ENCODE measurements at places on chromosomes 2 and 18.
A peak's percentile ranks its signal among the peaks of the same experiment; 100 is the strongest.

DNA sequence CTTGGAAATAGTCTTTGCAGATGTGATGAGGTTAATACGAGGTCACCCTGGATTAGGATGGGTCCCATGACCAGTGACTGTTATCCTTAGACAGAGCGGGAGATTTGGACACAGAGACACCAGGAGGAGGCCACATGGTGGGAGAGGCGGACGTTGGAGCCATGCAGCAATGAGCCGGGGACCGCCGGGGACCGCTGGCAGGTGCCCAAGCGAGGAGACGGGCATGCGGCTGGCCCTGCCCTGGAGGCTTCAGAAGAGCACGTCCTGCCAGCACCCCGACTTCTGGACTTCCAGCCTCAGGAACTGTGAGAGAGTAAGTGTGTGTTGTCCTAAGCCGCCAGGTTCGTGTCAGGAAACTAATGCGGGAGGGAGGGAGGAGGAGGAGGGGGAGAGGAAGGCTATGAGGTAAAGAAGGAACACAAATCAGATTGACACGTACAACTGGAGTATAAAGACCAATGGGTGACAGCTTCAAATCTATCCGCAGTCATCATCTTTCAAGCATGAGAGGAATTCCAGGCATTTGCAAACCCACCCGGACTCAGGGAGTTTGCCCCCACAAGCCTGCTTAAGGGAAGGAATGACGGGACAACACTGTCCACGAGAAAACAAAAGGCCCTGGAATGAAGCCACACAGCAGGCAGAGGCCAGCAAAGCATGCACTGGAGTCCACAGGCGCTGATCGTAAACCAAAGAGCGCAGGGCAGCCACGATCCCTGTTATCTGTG lies 11.6 kb upstream of the BOK start:
- peak; percentile 69 for DNase-seq

DNA sequence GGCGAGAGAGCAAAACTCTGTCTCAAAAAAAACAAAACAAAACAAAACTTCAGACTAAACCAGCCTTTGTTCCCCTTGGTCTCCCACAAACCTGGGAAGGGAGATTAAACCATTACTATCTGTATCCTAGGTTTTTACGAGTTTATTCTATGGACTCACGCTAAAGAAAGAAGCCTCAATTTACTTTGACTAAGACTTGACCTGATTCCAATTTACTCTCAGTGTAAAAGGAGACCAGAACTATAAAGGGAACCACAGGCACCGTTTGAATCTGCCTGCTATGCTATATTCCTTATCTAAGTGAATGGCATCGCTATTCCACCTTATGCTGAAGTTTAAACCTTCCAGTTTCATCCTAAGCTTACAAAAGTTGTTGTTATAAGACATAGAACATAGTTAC lies 46.5 kb upstream of the MMADHC start:
- no peak for DNase-seq

GRCh38 chr2:216159646-216160045 lies 50.5 kb downstream of the XRCC5 start:
- no peak for DNase-seq

DNA sequence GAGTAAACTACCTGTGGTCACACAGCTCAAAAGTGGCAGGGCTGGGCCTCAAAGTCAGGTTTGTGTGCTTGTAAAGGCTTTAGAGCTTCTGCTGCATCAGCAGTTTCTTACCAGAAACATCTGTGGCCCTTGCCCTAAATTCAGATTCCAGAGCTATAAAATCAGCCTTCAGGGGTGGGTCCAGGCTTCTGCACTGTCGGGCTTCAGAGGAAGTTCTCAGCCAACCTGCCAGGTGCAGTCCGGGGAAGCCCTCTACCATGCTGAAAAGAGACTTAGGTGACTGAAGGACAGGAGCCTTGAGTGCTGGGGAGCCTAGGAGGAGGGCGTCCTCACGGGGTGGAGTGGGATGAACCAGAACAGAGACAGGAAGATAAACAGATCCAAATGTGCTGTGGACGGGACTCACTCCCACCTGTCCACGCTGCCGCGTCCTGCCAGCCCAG lies 69.9 kb upstream of the HS6ST1 start:
- DNase-seq, result peak; percentile 49

- DNase-seq, result no peak
Measured at GRCh38 chr2:124314084-124314483, 289.0 kb downstream of the CNTNAP5 start.

GRCh38 chr2:120393456-120393855 lies 47.5 kb downstream of the INHBB start:
- no peak for DNase-seq

DNA sequence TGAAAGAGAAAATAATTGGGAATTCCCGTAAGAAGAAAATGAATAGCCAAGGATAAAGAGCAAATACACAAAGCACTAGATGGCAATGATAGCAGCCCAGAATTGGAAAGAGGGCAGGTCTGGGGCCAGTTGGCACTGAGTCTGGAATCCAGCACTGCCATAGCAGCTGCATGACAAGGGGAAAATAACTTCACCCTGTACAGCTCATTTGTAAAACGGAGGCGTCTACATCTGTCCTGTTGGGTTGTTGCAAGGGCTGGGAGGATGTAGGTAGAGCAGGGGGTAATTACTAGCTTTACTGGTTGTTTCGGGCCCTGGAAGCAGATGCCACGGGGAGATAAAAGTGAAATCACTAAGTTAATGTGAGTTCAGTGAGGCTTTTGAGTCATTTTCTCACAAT lies 110.0 kb upstream of the RASGRP3 start:
- no peak for DNase-seq

GRCh38 chr18:10314066-10314465 lies 140.4 kb upstream of the APCDD1 start:
- DNase-seq, result no peak

- DNase-seq, result no peak
Measured at GRCh38 chr2:100666996-100667395, 104.2 kb downstream of the PDCL3 start.

DNA sequence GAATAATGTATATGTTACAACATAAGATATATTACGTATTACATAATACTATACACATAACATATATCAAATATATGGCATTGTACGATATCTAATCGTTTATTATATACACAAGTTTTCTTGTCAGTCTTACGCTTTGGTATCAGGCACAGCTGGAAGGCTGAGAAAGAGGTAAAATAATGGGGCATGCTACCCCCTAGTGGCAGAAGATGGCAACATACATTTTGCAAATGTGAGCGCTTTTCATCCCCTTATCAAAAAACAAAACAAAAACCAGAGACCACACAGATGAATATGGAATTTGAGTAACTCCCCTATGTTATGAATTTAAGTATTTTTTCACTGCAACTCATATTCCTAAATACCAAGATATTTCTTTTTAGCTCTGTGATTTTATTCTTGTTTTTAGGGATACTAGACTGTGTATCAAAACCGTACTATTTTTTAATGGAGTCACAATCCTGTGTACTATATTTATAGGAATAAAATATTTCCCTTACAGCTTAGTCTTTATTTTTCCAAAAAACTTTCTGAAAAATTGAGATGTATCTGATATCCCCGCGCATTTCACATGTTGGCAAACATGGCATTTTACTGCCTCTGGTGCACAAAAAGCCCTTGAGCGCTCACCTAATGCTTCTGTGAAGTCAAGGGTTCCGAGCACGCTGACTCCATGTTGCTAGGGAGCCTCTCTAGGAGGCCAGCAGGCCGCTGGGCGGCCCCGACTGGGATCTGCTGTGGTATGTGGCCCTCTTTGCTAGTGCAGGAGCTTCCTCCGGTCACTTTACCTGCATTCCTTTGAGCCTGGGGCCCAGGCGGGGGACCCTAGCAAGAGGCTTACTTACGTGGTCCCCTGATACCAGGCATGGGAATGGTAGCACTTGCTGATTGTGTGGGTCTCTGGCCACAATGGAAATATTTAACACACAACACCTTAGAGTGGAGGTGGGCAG lies 62.5 kb downstream of the SLC4A3 start:
- peak; percentile 79 for DNase-seq

DNA sequence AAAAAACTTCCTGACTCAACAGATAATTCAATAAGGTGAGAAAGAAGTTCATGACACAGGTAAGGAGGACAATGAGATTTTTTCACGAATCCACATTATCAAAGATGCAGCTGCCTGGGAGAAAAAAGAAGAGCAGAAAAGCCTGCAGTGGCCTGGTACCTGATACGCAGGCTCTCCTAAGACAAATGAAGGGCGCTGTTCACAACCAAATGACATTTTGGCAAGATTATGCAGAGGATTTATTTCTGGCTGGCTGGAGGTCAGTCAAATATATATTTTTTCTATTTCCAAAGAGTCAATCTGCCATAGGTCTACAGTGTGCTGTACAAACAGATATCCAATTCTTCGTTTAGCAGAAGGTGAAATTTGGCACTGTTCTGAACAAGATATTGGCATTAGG lies 257.3 kb downstream of the STK39 start:
- DNase-seq, result no peak

GRCh38 chr18:48663096-48663930 lies 124.5 kb downstream of the CTIF start:
- no peak for DNase-seq

GRCh38 chr18:42781298-42781815 lies 334.1 kb downstream of the RIT2 start:
- peak; percentile 48 for DNase-seq

DNA sequence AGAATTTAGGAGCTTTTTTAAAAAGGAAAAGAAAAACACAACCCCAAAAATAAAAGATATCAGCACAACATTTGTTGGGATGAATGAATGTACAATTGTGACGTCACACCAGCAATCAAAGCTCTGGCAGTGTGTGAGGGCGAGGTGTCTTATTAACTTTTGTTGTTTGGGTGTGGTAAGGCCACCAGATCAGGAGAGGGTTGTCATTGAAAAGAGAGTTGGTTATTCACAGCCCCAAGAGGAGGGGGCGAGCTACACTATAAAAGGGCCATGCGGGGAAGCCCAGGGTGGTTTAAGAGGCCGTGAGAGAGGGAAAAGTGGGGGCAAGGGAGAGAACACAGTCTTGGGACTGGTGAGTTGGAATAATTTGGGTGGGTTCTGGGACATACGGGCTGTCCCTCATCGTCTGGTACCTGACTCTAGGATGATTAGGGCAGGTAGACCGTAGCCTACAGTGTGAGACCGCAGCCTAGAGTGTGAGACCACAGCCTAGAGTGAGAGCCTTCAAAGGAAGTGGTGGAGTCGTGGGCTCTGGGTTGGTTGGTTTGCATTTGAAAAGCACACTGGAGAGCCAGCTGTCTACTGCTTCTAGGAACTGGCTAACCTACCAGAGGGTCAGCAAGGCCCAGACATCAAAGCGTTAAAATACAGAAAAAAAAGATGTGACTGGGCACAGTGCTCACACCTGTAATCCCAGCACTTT lies 128.4 kb downstream of the INO80D start:
- no peak for DNase-seq

DNA sequence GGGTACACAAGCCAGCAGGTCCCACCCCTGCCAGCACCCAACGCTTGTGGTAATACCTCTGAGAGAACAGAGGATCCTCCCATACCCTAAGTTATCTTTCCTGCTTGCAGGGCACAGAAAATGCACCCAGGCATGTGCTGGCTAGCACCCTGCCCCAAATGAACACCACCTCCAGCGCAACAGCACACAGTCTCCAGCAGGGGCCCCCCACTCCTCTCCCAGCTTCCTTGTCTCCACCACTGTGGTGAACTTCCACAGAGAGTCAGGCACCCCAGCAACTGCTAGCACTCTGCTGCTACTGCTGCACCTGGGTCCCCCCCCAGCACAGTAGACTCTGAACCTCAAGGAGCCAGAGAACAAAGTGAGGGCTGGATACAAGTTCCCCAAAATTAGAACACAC lies 216.8 kb upstream of the CNTNAP5 start:
- DNase-seq, result peak; percentile 81

- no peak for DNase-seq
Measured at GRCh38 chr2:121266543-121267106, 18.4 kb downstream of the TFCP2L1 start.

- DNase-seq, result no peak
Measured at GRCh38 chr18:58429442-58429841, 199.4 kb downstream of the ALPK2 start.

- no peak for DNase-seq
Measured at GRCh38 chr2:167555098-167555720, 666.9 kb downstream of the XIRP2 start.

DNA sequence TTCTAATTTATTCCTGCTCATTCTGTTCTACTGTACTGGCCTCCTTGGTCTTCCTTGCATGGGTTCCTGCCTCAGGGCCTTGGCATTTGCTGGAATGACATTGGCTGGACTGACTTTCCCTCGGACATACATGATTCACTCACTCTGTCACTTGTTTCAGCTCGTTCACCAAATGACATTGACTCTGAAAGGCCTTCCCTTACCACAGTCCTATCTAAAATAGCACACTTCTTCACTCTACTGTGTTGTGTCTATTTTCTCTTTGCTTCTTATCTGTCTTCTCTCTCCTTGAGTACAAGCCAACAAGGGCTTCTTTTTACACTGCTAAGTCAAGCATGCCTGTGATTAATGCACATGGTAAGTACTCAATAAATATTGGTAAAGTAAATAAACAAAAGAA lies 65.6 kb downstream of the SCG2 start:
- no peak for DNase-seq

DNA sequence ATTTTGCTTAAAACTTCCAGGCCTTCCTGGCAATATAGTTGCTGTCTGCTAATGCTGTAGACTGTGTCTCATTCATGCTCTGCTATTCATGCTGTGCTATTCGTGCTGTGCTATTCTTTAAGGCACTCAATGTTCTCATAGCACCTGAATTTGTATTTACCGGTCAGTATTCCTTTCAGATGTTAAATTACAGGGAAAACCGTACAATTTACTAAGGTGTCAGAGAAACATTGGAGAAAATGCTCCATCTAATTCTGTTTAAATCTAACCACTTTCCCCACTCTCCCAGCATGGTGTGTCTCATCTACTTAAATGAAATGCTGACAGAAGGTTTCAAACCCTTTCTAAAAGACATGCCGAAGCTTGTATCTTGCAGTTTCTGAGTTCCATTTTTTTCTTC lies 25.0 kb downstream of the FAM171B start:
- DNase-seq, result no peak
